ENCODE measurements at places on chromosomes 13 and 19.

- no peak overlapping the region for H3K27ac ChIP-seq
- DNase-seq = no peak
- H3K4me1 ChIP-seq = peaks cover 48% of the 10 kb centered on the region
- H3K4me3 ChIP-seq = no peak overlapping the region
- H3K27me3 ChIP-seq = peaks cover 11% of the 10 kb centered on the region
These were observed 332.1 kb downstream of the UQCRFS1 start for GRCh38 chr19:28880735-28881401.

GRCh38 chr19:2242092-2242537, 5.5 kb downstream of the SF3A2 start:
- H3K27me3 ChIP-seq = no peaks in the 10 kb centered on the region
- peaks cover 21% of the 10 kb centered on the region for H3K36me3 ChIP-seq
- peak overlapping the region; percentile 43 for H3K27ac ChIP-seq
- no peak overlapping the region for H3K4me3 ChIP-seq

GRCh38 chr19:36916991-36917390, 859 bp downstream of the ZNF568 start:
- no peaks in the 10 kb centered on the region for H3K27me3 ChIP-seq
- DNase-seq = no peak
- peak overlapping the region; percentile 92 for H3K27ac ChIP-seq
- H3K36me3 ChIP-seq = peaks cover 96% of the 10 kb centered on the region
- H3K4me3 ChIP-seq = peak overlapping the region; percentile 96

- H3K4me3 ChIP-seq = no peak overlapping the region
- H3K27ac ChIP-seq = no peak overlapping the region
- no peak for DNase-seq
- peaks cover 58% of the 10 kb centered on the region for H3K4me1 ChIP-seq
- H3K27me3 ChIP-seq = peaks cover 38% of the 10 kb centered on the region
These were observed 4.4 kb downstream of the ATP12A start for GRCh38 chr13:24684600-24684998.

GRCh38 chr13:45073809-45074208, 46.5 kb upstream of the GTF2F2 start:
- no peaks in the 10 kb centered on the region for H3K4me1 ChIP-seq
- H3K27ac ChIP-seq = no peak overlapping the region
- peaks cover 8% of the 10 kb centered on the region for H3K27me3 ChIP-seq

DNA sequence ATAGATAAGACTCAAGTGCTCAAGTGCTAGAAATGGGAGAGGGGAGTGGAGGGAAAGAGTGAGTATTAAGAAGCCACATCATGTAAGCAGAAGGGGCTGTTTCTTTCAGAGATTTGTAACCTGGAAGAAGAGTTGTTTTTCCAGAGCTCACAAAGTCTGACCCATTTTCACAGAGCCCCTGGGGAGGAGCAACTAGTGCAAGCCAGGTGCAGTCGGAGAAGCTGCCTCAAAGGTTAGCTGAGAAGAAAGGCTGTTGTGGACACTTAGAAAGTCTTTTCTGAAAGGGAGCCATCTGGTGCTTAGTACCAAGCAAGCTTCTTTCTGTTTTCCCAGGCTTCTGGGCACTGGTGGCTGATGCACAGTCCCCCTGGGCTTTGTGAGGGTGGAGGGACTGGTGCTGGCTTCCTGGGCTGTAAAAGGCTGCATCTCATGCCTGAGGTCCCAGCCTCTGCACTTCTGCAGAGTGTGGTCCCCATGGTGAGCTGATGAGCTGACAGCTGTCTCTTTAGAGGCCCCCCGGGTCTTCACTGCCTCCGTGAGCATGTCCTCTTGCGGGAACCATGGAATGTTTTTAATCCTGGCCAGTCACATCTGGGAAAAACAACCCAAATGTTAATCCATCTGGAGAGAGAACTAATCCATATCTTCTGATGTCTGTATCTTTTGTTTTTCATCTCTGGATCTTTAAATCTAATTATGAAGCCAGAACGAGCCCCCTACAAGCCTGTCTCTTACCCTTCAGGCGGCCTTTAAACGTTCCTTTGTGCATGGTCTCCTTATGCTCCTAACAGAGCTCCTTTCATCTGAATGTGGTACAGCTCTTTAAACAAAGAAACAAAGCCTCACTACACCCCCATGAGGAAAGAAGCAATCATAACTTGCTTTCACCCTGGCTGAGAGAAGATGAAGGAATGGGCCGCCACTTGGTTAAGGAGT, 40.2 kb downstream of the OLFM4 start:
- H3K36me3 ChIP-seq = no peaks in the 10 kb centered on the region
- peak overlapping the region; percentile 47 for H3K4me3 ChIP-seq

DNA sequence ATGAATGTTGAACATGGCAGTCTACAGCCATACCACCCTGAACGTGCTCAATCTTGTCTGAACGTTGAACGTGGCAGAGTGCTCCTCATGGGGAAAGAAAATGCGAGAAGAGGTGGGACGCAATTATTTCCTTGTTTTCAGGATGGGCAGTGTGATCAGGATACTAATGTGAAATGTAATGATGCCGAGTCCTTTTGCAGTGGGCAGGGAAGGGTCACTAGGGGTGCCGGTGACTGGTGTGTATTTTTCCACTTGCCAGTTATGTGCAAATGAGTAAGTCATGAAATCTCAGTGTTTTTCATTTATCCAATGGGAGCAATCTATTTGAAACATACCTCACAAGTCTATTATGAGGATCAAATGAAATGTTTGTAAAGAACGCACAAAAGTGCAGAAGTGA, 84.8 kb downstream of the LNX2 start:
- no peak overlapping the region for H3K4me3 ChIP-seq
- H3K27ac ChIP-seq = no peak overlapping the region
- H3K36me3 ChIP-seq = no peaks in the 10 kb centered on the region
- peaks cover 6% of the 10 kb centered on the region for H3K27me3 ChIP-seq

GRCh38 chr13:66879988-66880387, 350.1 kb downstream of the PCDH9 start:
- H3K4me1 ChIP-seq = no peaks in the 10 kb centered on the region
- H3K4me3 ChIP-seq = no peak overlapping the region
- DNase-seq = no peak
- H3K36me3 ChIP-seq = peaks cover 4% of the 10 kb centered on the region
- H3K27me3 ChIP-seq = peaks cover 2% of the 10 kb centered on the region

DNA sequence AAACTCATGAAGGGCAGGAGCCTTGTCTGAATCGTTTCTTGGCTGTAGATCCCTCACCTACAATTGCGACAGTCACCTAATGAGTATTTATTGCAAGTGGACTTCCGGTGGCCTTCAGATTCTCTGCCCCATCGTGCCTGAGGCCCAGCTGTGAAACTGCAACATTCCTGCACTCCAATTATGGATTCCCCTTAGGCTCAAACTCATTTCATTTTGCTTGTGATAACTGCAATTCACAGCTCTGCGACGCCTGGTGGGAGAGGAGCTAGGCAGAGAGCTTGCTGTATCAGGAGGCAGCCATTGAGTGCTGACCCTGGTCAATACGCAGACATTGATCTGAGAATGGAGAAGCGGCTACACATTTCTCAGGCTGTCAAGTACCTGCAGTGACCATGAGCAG, 59.0 kb downstream of the CCDC70 start:
- H3K27me3 ChIP-seq = peaks cover 8% of the 10 kb centered on the region
- H3K27ac ChIP-seq = no peak overlapping the region
- no peak overlapping the region for H3K4me3 ChIP-seq

DNA sequence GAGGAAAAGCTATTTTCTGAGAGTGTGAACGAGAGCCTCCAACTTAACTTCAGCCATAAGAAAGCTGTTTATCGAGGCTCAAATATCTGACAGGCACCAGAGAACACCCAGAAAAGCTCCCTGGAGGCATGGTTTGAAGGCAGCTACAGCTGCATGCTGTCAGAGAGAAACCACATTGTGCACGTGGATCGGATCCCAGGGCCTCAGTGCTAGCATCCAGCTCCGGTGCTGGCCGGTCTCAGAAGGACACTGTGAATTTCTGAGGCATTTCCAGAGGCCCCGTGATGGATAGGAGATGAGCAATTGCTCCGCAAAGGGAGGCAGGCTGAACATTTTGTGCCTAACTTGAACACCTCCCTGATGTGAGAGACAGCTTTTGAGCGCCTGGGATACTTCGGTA, 315.7 kb downstream of the FGF9 start:
- peaks cover 3% of the 10 kb centered on the region for H3K27me3 ChIP-seq
- DNase-seq = no peak
- no peak overlapping the region for H3K4me3 ChIP-seq
- H3K36me3 ChIP-seq = peaks cover 4% of the 10 kb centered on the region
- H3K4me1 ChIP-seq = peaks cover 7% of the 10 kb centered on the region
- H3K27ac ChIP-seq = no peak overlapping the region

- H3K27me3 ChIP-seq = peaks cover 7% of the 10 kb centered on the region
- no peak overlapping the region for H3K4me3 ChIP-seq
- peaks cover 37% of the 10 kb centered on the region for H3K4me1 ChIP-seq
- no peak overlapping the region for H3K27ac ChIP-seq
- DNase-seq = no peak
These were observed 66.1 kb downstream of the RFX2 start for GRCh38 chr19:6044056-6044805.

GRCh38 chr13:114230575-114230974, 4.1 kb upstream of the CDC16 start:
- peaks cover 64% of the 10 kb centered on the region for H3K27me3 ChIP-seq
- H3K27ac ChIP-seq = no peak overlapping the region
- no peak for DNase-seq

- peak overlapping the region; percentile 23 for H3K27ac ChIP-seq
- H3K27me3 ChIP-seq = no peaks in the 10 kb centered on the region
- H3K4me3 ChIP-seq = no peak overlapping the region
- no peaks in the 10 kb centered on the region for H3K4me1 ChIP-seq
- H3K36me3 ChIP-seq = peaks cover 68% of the 10 kb centered on the region
These were observed 35.7 kb downstream of the DZIP1 start for GRCh38 chr13:95608640-95609323.

DNA sequence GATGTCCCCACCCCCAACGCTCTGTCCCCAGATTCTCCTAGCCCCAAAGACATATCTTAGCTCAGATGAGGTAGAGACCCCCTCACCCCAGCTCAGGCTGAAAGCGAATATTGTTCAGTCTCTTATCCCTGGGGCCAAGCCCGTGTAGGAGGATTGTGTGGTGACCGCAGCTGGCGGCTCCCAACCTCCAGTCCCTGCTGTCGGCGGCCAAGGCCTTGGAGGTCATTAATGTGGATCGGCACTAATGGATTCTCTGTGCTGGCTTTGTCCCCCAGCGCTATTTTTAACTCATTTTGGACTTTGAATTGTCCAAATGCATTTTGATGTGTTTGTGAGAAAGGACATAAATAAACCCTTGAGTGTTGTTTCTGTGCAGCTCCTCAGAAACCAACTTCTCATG, 124.2 kb downstream of the UQCRFS1 start:
- H3K27ac ChIP-seq = peak overlapping the region; percentile 54
- H3K27me3 ChIP-seq = peaks cover 21% of the 10 kb centered on the region
- H3K4me1 ChIP-seq = peaks cover 54% of the 10 kb centered on the region

- peaks cover 11% of the 10 kb centered on the region for H3K4me1 ChIP-seq
- H3K27me3 ChIP-seq = peaks cover 6% of the 10 kb centered on the region
- H3K36me3 ChIP-seq = peaks cover 2% of the 10 kb centered on the region
- DNase-seq = no peak
- H3K27ac ChIP-seq = no peak overlapping the region
These were observed 15.4 kb downstream of the CEBPG start for GRCh38 chr19:33388725-33389420.

- H3K36me3 ChIP-seq = peaks cover 4% of the 10 kb centered on the region
- DNase-seq = no peak
- H3K4me1 ChIP-seq = no peaks in the 10 kb centered on the region
These were observed 17.4 kb upstream of the MLLT1 start for GRCh38 chr19:6297202-6297601.

DNA sequence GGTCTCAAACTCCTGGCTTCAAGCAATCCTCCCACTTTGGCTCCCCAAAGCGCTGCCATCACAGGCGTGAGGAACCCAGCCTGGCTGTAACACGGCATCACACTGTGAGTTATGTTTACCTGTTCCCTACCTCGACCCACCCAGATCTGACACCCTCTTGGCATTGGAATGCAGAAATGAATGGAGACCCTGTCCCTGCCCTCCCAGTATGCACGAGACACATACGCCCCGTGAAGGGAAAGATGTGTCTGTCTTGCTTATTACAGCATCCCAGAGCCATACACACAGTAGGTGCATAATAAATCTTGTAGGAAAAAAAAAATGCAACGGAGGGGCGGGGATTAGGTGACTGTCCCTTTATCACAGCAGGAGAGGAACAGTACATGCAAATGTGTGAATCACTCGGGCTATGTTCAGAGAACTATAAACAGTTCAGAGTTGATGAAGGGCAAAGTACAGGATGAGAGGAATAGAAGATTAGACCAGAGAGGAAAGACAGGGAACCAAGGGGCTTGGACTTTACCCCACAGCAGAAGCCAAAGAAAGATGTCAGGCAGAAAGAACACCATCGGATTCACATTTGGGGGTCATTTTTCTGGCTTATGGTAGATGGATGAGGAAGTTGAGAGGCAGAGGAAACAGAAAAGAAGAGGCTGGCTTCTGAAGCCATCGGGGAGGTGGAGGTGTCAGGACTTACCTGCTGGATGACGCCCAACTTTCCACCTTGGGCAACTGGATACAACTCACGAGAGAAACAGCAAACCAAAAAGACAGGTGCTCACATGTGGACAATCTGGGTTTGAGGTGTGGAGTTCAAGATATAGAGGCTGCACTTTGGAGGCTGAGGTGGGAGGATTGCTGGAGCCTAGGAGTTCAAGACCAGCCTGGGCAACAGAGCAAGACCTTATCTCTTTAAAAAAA, 94.3 kb downstream of the INSR start:
- no peak overlapping the region for H3K4me3 ChIP-seq
- peaks cover 25% of the 10 kb centered on the region for H3K27me3 ChIP-seq
- no peak overlapping the region for H3K27ac ChIP-seq
- no peaks in the 10 kb centered on the region for H3K36me3 ChIP-seq
- no peak for DNase-seq
- H3K4me1 ChIP-seq = peaks cover 15% of the 10 kb centered on the region

DNA sequence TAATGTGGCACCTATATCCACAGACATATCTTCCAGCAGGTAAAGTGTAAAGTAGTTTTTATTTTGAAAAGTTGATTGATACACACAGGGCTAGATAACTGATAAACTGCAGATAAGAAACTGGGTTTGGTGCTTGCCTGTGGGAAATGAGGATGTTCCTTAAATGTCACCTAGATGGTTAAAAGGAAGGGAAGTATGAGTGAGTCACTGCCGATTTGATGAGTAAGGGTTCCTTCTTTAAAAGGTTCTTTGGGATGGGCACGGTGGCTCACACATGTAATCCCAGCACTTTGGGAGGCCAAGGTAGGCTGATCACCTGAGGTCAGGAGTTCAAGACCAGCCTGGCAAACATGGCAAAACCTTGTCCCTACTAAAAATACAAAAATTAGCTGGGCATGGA, 73.8 kb upstream of the FRY start:
- H3K4me1 ChIP-seq = no peaks in the 10 kb centered on the region
- no peak overlapping the region for H3K4me3 ChIP-seq
- no peak overlapping the region for H3K27ac ChIP-seq
- DNase-seq = no peak

Measured in nephron progenitor cell (in vitro differentiated cells).